ENCODE measurements at places on chromosomes 12 and 14. TPM values are rescaled to one million over a fixed set of nuclear protein-coding genes. Genes with fewer than 3 reads are reported as not detected.

The DYRK2 gene
- total RNA-seq = 33.7 TPM

- DNase-seq = no peak
Measured at GRCh38 chr14:33186656-33187055, 248.0 kb downstream of the NPAS3 start.

The MYF6 gene
- total RNA-seq = not detected

The SPIC gene
- 0.19 TPM for total RNA-seq

DNA sequence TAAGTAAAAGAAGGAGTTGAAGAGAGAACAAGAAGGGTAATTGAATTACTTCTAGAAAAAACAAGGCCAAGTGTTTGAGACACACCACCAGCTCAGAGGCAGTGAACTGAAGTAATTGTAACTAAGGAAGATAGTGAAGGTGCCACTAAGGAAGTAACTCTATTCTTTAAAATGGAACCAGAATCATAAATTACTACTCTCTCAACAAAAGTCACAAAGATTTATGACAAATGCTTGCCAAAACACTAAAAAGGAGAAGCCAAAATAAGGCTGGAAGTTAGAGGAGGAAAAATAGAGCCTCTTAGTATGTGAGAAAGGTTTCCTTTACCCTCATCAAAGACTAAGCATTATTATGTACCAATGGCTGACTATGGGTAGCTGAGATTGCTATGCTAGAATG lies 208.5 kb downstream of the MDGA2 start:
- DNase-seq = no peak

- DNase-seq = no peak
Measured at GRCh38 chr12:108141600-108142130, 12.6 kb downstream of the WSCD2 start.

The AP1G2 gene
- total RNA-seq = 11.1 TPM

GRCh38 chr14:100930270-100930669 lies 26.7 kb upstream of the RTL1 start:
- DNase-seq = no peak

The LRRC10 gene
- 45.0 TPM for total RNA-seq

GRCh38 chr12:72141381-72141780 lies 130.8 kb upstream of the TRHDE start:
- no peak for DNase-seq

DNA sequence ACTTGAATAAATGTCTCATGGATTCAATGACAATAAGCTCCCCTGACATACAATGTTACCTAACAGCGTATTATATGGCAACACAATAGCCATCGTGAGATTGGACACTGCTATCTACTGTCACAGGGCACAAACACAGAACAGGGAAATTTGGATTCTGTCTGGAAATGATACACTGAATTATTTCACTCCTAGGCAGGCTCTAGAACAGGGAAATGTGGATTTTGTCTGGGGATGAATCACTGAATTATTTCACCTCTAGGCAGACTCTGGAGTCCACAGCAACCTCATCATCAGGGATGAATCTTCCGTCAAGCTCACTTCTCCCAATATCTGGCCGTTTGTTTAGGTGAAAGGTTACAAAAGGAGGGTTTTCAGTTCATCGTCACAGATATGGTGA lies 288.8 kb downstream of the TMEM132D start:
- no peak for DNase-seq

DNA sequence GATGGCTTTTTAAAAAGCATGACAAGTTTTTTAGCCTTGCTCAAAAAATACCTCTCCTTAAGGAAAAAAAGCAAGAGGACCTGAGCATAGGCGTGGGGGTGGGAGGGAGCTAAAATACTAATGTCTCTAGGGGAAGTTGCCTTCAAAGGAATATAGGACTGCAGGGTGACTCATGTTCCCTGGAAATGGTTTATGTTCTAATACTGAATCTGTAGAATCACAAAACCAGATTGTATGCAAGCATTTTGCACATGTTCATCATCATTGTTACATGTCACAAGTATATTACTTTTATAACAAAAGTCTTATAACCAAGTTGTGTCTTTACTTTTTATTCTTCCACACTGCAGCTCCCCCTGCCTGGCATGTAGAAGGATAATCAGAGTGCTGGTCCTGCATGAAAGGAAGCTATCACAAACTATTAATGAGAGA lies 36.6 kb downstream of the GPR135 start:
- DNase-seq = no peak
